Endodermal cell (in vitro differentiated cells): ENCODE measurements at places on chromosomes 7 and 10. TPM values are rescaled to one million over a fixed set of nuclear protein-coding genes. Genes with fewer than 3 reads are reported as not detected.

ANKRD61 gene
- total RNA-seq: not detected in 3 replicates

VGF gene
- 2.8 and 3.8 TPM in 2 replicates for total RNA-seq

GPR22 gene
- not detected in 3 replicates for total RNA-seq

CYP2C9 gene
- total RNA-seq: 0.24 TPM in 1 of 3 replicates, not detected in the others

CCL24 gene
- not detected in 2 replicates for total RNA-seq

CYP26A1 gene
- total RNA-seq: 800 to 1,084 TPM (median 883 TPM) in 3 replicates

ACBD7 gene
- 8.5 and 8.7 TPM in 2 replicates for total RNA-seq

GRCh38 chr10:67200913-67201564 is 275.2 kb downstream of the LRRTM3 start:
- no peaks in the 10 kb centered on the region for H3K4me1 ChIP-seq
- H3K4me3 ChIP-seq: no peak overlapping the region
- no peak overlapping the region for H3K27ac ChIP-seq

DNA sequence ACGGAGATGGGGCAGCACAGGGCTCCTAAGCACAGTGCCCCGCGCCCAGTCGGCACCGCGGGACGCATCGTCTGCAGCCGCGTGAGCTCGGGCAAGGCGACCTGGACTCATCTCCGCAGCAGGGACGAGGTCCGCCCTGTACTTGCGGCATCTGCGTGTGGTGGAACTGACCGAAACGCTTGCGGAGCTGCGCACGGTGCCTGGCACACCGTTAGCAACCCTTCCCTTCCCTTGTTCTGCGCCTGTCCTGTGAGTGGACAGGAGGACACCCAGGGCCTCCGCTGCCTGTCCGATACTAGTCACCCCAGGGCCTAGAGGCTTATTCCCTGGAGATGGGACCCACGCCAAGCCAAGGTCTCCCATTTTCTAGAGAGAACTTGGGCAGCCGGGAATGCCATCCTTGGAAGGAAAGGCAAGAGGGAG is 98.5 kb downstream of the WDR11 start:
- peaks cover 19% of the 10 kb centered on the region for H3K4me1 ChIP-seq
- DNase-seq: peak; percentile 72
- H3K27me3 ChIP-seq: peaks cover 15% of the 10 kb centered on the region
- H3K4me3 ChIP-seq: peak overlapping the region; percentile 79
- H3K27ac ChIP-seq: no peak overlapping the region
- H3K36me3 ChIP-seq: no peaks in the 10 kb centered on the region

GRCh38 chr10:12396567-12396966 is 47.2 kb downstream of the CAMK1D start:
- H3K27ac ChIP-seq: no peak overlapping the region
- no peak overlapping the region for H3K4me3 ChIP-seq
- DNase-seq: no peak
- H3K36me3 ChIP-seq: no peaks in the 10 kb centered on the region
- no peaks in the 10 kb centered on the region for H3K27me3 ChIP-seq
- H3K4me1 ChIP-seq: no peaks in the 10 kb centered on the region

DNA sequence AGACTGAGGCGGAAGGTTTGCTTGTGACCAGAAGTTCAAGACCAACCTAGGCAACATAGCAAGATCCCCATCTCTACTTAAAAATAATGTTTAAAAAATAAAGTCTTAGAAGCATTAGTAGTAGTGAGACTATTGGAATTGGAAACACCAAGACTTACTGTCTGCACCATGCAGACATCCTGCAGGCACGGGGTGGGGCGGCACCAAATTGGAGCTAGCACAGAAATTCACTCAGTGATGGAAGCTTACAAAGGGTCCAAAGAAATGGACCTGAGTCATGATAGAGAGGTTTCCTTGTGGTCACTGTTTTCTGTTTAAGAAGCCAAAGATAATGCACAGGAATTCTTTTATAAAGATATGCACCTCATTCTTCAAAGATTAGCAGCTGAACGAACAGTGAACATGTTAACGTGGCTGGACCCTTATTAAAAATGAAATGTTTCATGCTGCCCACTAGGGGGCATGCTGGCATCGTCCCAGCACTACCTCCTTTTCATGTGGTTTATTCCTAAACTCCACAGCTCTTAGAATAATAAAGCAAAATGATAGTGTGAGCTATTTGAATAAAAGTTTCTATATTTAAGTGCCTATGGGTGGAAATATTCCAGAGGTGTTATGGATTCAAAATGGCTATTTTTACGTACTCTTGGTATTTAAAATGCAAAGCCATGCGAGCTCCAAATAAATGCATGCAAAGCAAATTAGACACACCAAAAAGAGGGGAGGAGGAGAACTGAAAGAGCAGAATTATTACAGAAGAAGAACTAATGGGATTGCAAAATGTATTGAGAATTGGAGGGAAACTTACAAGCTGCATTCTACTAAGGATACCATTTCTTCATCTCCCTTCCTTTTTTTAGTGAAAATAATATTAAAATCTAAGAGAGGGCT is 28.6 kb downstream of the PDSS1 start:
- H3K27me3 ChIP-seq: no peaks in the 10 kb centered on the region
- no peak overlapping the region for H3K4me3 ChIP-seq
- no peak overlapping the region for H3K27ac ChIP-seq
- no peak for DNase-seq
- H3K4me1 ChIP-seq: no peaks in the 10 kb centered on the region

GRCh38 chr7:117793521-117793920 is 79.7 kb downstream of the CTTNBP2 start:
- DNase-seq: no peak
- H3K27me3 ChIP-seq: no peaks in the 10 kb centered on the region

- no peak for DNase-seq
- no peaks in the 10 kb centered on the region for H3K4me1 ChIP-seq
- no peaks in the 10 kb centered on the region for H3K36me3 ChIP-seq
- no peaks in the 10 kb centered on the region for H3K27me3 ChIP-seq
- H3K27ac ChIP-seq: no peak overlapping the region
- no peak overlapping the region for H3K4me3 ChIP-seq
Measured at GRCh38 chr7:24995466-24995865, 15.5 kb upstream of the OSBPL3 start.

DNA sequence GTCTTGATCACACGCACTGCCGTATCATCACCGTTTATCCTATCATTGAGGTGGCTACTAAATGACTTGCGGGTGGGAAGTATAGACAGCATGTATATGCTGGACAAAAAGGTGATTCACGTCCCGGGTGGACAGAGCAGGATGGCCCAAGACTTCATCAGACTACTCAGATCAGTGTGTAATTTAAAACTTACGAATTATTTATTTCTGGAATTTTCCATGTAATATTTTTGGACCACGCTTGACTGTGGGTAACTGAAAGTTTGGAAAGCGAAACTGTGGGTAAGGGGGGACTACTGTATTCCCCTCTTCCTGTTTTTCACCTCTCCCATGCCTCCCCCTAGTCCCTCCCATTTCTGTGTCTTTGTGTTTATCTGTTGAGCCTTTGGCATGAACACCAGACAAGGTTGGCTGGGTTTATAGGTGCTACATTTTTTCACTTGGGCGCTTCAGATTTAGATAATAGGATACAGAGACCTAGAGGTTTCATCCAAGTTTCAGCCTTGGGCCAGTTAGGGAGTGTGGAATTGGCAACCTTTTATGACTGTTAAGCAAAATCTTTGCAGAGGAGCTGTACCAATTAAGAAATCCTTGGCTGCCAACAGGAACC is 55.8 kb downstream of the RBM20 start:
- no peak overlapping the region for H3K27ac ChIP-seq
- H3K4me1 ChIP-seq: peaks cover 12% of the 10 kb centered on the region
- no peaks in the 10 kb centered on the region for H3K27me3 ChIP-seq
- no peak overlapping the region for H3K4me3 ChIP-seq

DNA sequence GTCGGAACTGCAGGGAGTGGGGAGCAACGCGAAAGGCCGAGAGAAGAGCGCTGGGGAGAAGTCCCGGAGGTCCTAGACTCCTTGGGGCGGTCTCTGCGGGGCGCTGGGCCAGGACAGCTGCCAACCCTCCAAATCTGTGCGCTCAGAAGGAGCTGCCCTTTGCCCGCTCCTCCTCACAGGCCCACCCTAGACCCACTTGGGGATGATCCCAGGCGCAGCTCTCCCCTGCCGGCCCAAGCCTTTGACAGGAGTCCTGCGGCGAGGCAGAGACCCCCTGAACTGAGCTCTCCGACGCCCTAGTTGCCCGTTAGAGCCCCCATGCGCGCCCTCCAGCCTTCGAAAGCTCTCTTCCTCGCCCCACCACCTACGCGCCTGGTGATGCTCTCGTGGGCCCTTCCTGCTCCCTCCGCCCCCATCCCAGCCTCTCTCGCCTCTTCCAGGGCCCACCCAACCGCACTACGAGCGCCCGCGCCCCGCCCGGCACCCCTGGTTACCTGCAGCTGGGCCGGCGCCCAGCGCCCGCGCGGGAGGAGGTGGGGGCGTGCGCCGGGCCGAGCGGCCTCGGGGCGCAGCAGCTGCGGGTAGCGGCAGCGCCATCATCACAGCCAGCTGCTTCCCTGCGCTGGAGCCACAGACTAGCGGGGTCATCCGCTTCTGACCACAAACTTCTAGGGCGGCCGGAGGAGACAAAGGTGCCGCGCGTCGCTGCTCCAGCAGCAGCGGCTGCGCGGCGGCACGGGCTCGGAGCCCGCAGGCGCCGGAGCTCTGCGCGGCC is 353.4 kb downstream of the DNAJB6 start:
- H3K4me1 ChIP-seq: no peaks in the 10 kb centered on the region

DNA sequence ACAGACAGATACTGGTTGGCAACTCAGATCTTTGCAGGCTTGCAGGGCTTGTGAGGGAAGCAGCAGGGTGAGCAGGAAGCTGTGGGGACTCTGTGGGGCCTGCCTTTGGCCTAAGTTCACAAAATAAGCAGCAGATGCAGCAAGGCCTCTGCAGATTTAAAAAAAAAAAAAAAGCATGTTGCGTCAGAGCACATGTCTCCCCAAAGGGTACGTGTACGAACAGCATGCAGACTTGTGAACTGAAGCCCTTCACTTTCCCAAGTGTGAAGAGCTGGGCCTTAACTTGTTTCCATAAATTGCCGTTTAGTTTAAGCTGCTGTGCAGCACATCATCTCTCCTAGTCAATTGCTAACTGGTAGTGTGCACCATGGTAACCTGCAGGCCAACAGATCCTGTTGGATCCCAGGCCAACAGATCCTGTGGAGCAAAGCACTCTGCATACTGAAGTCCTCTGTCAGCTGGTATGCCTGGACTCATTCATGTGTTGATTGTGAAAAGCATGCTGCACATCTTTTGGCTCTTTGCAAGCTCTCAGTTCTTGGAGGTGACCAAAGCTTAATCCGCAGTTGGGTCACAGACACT is 10.8 kb upstream of the XPNPEP1 start:
- peak; percentile 57 for DNase-seq
- no peak overlapping the region for H3K27ac ChIP-seq
- no peak overlapping the region for H3K4me3 ChIP-seq
- peaks cover 8% of the 10 kb centered on the region for H3K4me1 ChIP-seq
- no peaks in the 10 kb centered on the region for H3K27me3 ChIP-seq

GRCh38 chr7:24199978-24200377 is 84.0 kb upstream of the NPY start:
- no peaks in the 10 kb centered on the region for H3K4me1 ChIP-seq
- no peaks in the 10 kb centered on the region for H3K27me3 ChIP-seq
- peak overlapping the region; percentile 38 for H3K27ac ChIP-seq
- no peak overlapping the region for H3K4me3 ChIP-seq
- no peaks in the 10 kb centered on the region for H3K36me3 ChIP-seq
- no peak for DNase-seq

GRCh38 chr7:134078991-134079390 is 48.1 kb upstream of the LRGUK start:
- no peak overlapping the region for H3K4me3 ChIP-seq
- no peaks in the 10 kb centered on the region for H3K27me3 ChIP-seq
- H3K27ac ChIP-seq: no peak overlapping the region
- H3K36me3 ChIP-seq: peaks cover 6% of the 10 kb centered on the region
- DNase-seq: no peak
- no peaks in the 10 kb centered on the region for H3K4me1 ChIP-seq

- no peaks in the 10 kb centered on the region for H3K4me1 ChIP-seq
- H3K27me3 ChIP-seq: no peaks in the 10 kb centered on the region
- no peaks in the 10 kb centered on the region for H3K36me3 ChIP-seq
- H3K27ac ChIP-seq: no peak overlapping the region
- no peak for DNase-seq
Measured at GRCh38 chr10:13395540-13395939, 47.4 kb upstream of the SEPHS1 start.

- H3K36me3 ChIP-seq: no peaks in the 10 kb centered on the region
- H3K4me3 ChIP-seq: no peak overlapping the region
- no peak for DNase-seq
- no peaks in the 10 kb centered on the region for H3K4me1 ChIP-seq
Measured at GRCh38 chr7:20561908-20562307, 53.6 kb upstream of the ABCB5 start.

GRCh38 chr10:43137717-43138020 is 576 bp upstream of the CSGALNACT2 start:
- H3K4me3 ChIP-seq: peak overlapping the region; percentile 90
- peak overlapping the region; percentile 94 for H3K27ac ChIP-seq
- H3K27me3 ChIP-seq: no peaks in the 10 kb centered on the region

- no peaks in the 10 kb centered on the region for H3K27me3 ChIP-seq
- no peak for DNase-seq
- no peaks in the 10 kb centered on the region for H3K36me3 ChIP-seq
- no peaks in the 10 kb centered on the region for H3K4me1 ChIP-seq
- no peak overlapping the region for H3K27ac ChIP-seq
Measured at GRCh38 chr10:9297580-9297979, 1243.1 kb downstream of the GATA3 start.

- peak; percentile 28 for DNase-seq
- no peaks in the 10 kb centered on the region for H3K27me3 ChIP-seq
- peaks cover 3% of the 10 kb centered on the region for H3K4me1 ChIP-seq
- no peak overlapping the region for H3K27ac ChIP-seq
Measured at GRCh38 chr10:115957786-115958442, 315.1 kb downstream of the GFRA1 start.

- peak overlapping the region; percentile 1 for H3K4me3 ChIP-seq
- no peak overlapping the region for H3K27ac ChIP-seq
- H3K4me1 ChIP-seq: peaks cover 8% of the 10 kb centered on the region
- no peak for DNase-seq
- no peaks in the 10 kb centered on the region for H3K27me3 ChIP-seq
Measured at GRCh38 chr7:103598326-103598905, 152.4 kb upstream of the SLC26A5 start.

DNA sequence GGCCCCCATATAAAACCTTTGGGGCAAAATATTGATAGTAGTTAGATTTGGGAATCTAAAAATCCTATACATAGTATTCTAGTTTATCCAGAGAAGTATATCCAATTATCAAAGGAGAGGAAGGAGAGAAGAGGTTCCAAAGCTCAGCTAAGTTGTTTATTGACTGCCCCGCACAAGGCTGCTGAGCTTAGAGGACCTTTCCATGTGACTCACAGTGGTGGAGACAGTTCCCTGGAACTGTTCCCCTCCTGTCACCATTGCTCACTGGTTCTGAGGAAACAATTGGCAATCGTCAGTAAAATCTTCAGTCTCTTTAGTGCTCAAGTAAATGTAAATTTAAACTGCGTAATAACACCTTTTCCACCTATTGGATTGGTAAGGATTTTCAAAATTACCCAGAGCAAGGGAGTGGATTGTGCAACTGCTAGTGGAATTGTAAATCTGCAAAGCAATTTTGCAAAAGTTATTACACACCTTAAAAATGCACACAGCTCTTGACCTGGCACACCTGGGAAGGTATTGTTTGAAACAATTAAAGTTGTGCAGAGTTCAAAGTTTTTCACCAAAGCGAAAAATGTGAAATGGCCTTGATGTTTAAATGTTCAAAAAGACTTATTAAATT is 63.1 kb downstream of the EEPD1 start:
- H3K27me3 ChIP-seq: no peaks in the 10 kb centered on the region
- H3K4me3 ChIP-seq: no peak overlapping the region
- H3K36me3 ChIP-seq: no peaks in the 10 kb centered on the region
- peak; percentile 28 for DNase-seq

- no peaks in the 10 kb centered on the region for H3K27me3 ChIP-seq
- DNase-seq: no peak
- no peaks in the 10 kb centered on the region for H3K4me1 ChIP-seq
- no peak overlapping the region for H3K4me3 ChIP-seq
Measured at GRCh38 chr10:60200012-60200681, 189.5 kb downstream of the ANK3 start.
